ENCODE measurements at places on chromosomes 5 and 9.

DNA sequence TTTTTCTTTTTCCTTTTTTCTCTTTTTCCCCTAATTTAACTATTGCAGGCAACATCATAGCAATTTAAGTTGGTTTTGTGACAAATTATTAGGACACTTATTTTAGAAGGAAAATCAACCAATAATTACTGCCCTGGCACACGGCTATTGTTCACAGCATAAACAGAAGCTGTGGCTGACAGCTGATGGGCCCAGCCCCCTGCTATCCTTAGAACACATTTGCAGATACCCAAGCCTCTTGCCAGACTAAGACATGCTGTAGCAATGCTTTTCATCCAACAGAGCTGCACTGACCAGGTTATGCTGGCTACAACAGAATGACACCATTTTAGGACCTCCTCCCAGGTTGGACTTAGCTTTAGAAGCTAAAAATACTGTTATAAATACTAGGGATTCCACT is 852.7 kb upstream of the DMAC1 start:
- DNase-seq, result no peak

DNA sequence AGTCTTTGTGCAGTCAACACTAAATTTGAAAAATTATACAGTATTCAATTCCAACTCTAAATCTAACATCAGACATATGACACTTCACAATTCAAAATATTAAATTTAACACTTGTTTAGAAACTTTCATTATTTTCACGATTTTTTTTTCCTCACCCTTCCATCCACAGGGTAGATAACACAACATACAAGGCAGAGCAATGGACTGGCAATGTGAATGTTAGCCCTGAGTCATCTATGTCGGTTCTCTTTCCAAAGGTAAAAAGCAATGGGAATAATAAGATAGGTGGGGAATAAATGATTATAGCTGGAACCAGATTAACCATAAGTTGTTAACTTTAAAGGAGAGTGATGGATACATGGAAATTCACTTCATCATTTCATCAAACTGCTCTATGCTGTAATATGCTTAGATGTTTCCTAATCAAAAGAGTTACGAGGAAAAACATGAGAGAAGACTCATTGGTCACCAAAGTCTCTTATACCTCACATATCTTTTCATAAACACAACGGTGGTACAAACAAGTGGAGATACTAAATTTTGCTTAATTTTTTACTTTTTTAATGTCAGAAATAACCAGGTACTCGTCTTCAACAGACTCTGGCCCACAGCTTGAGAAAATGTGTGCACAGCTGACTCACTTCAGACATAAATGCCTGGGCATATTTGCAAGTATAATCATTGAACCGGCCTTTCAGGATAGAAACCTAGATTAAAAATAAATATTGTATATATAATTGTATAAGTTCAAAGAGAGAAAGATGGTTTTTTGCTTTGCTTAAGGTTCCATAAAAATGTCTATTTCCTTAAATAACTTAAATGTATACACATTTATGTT is 23.0 kb downstream of the RFX3 start:
- DNase-seq, result no peak

- DNase-seq, result no peak
Measured at GRCh38 chr5:66826696-66827095, 230.5 kb downstream of the MAST4 start.

- DNase-seq, result peak; percentile 26
Measured at GRCh38 chr5:54820346-54821134, 164.9 kb downstream of the ESM1 start.

- no peak for DNase-seq
Measured at GRCh38 chr5:168291964-168292785, 730 bp downstream of the WWC1 start.

GRCh38 chr5:139783436-139783965 is 12.1 kb upstream of the PSD2 start:
- no peak for DNase-seq

DNA sequence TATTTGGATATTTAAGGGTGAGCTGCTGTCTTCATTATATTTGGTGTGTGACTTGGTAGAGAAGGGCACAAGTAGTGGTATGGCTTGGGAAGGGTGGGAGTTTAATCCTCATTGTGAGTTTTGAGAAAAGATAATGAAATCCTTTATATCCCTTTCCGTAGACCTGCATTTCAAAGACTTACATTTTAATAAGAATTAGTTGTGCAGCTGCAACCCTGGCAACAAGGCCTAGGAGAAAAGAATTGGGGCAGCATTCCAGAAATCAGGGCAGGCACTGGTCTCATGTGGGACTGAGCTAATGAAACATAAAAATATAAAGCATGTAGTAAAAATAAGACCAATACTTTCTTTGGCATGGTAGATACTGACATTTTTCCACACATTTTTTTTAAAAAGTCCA is 60.5 kb downstream of the CDC42SE2 start:
- DNase-seq, result peak; percentile 35

- DNase-seq, result no peak
Measured at GRCh38 chr9:85515021-85515420, 226.7 kb downstream of the AGTPBP1 start.

DNA sequence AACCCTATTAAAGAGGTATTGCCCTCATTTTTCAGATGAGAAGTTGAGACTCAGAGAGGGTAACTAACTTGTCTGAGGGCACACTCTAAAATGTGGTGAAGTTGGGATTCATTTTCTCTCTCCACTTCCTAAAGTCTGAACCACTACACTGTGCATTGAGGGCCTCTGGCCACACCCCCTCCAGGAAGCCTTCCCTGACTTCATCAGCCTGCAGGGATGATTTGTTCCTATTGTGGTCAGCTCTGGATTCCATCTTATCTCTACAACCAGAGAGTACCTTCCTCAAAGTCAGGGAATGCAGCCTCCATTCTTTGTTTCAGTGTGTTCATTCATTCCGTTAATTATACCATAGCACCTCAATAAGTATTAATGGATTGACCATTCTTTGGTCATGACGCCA is 356.0 kb upstream of the PANK3 start:
- DNase-seq, result no peak

DNA sequence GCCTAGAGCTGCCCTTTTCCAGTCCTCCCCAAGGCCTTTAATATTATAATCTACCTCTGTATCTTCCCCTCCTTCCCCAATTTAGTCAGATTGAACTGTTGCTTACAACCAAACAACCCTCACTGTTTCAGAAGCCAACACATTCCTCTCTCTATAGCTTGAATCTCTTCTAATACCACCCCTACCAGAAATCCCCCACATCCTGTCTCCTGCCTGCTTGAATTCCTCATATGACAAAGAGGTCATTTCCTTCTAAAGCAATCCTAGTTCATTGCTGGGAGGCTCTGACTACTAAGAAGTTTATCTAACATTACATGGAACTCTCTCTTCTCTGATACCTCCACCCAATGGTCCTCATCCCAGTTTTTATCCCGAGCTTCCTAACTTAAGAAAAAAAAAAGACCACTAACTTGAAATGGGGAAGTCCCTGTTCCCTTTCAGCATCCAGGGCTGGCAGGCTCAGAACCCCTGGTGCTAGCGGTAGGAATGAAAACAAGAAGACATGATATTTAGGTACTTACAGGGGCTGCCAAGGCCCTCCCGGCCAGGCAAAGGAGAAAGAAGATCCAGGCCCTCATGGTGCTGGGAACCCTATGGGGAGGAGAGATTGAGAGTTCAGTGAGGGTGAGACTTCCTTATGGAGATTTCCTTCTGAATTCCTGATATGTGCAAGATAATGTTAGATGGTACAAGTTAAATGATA is 11.0 kb downstream of the SPARC start:
- DNase-seq, result peak; percentile 69

DNA sequence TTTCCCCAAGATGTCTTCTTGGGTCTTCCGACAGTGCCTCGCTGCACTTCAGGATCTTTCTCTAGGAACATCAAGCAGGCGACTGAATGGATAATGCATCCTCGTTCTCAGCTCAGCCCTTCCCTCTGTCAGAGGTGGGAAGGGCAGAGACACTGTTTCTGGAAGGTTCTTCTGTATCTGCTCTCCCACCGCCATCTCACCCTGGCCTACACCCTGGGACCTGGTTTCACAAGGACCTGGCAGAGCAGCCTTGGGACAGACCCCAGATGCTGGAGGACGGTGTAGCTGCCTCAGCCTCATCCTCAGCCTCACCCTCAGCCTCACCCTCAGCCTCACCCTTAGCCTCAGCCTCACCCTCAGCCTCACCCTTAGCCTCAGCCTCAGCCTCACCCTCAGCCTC is 18.5 kb downstream of the MRPL36 start:
- DNase-seq, result no peak

GRCh38 chr9:2227144-2227867 is 212.2 kb downstream of the SMARCA2 start:
- DNase-seq, result no peak

DNA sequence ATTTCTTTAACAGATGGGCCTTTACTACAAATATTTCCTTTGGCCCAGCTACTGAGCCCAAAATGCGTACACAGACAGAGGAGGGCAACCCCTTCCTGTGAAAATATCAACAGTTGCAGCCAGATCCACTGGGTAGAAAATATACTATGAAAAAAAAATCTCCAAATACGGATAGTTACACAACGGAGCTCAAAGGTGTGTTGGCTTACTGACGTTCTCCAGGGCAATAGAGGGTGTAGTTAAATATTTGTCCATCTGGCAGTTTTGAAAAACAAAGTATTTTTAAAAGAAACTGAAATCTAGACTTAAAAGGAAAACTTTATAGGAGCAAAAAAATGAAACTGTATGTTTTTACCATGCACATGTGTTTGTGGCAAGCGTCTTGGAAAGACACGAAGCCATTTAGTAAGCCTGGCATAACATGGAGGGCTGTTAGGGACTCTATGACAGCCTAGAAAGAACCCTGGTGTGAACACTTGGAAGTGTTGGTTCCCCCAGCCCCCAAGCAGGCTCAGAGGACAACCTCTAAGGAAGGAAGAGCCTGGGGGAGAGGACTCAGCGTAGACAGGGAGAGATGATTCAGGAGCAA is 157.8 kb upstream of the TRPM3 start:
- no peak for DNase-seq

GRCh38 chr5:173618927-173619519 is 2.6 kb upstream of the BOD1 start:
- peak; percentile 62 for DNase-seq

GRCh38 chr9:27353166-27353473 is 56.2 kb upstream of the EQTN start:
- no peak for DNase-seq

- DNase-seq, result no peak
Measured at GRCh38 chr5:180400416-180400815, 47.3 kb upstream of the GFPT2 start.

GRCh38 chr5:160657068-160657507 is 194.9 kb downstream of the ATP10B start:
- DNase-seq, result no peak

DNA sequence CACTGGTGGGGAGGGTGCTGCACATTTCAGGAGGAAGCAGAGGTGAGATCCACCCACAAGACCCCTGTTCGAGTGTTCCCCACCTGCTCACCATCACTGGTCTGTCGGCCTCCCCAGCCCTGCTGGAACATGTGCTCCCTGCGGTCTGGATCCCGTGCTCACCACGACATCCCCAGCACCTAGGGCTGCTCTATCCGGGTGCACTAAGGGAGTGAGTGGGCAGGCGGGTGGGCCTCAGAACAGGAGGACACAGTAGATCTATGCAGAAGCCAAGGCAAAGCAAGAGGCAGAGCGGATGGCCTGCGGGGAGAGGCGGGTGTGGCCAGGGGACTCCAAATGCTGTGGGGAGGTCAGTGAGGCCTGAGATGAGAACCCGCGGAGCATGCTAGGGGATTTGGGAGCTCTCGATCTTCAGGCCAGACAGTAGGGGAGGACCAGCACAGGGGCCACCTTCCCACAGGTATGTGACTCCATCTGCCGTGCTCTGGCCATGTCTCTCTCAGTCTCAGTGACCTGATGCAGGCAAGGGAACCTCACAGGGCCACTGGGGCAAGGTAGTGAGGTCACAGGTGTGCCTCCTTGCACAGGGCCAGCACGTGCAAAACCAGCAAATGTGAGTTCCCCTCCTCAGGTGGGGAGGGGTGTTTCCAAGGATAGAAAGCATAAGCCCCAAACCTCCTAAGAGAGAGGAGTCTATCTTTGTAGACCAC is 134.2 kb downstream of the ZNF354C start:
- DNase-seq, result no peak

- no peak for DNase-seq
Measured at GRCh38 chr5:130333089-130333488, 428.8 kb downstream of the CHSY3 start.

DNA sequence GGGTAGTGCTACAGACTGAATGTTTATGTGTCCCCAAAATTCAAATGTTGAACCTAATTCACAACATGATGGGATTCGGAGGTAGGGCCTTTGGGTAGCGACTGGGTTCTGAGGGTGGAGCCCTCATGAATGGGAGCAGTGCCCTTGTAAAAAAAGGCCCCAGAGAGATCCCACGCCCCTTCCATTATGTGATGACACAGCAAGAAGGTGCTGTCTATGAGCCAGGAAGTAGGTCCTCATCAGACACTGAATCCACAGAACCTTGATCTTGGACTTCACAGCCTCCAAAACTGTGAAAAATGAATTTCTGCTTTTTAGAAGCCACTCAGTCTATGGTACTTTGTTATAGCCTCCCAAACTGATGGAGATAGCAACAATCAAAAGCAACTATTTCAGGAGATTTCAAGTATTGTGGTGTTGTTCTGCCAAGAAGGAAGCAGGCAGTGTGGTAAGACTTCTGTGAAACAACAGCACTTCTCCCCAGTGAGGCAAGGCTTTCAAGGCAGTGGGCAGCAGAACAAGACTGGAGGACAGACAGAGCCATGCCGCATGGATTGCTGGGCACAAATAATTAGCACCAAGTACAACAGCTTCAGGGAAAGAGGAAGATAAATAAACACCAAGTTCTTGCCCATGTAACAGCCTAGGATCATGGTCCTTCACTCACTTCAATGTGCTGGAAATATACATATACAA is 76.1 kb downstream of the OR2K2 start:
- DNase-seq, result no peak

GRCh38 chr5:144308906-144309670 is 138.4 kb downstream of the KCTD16 start:
- DNase-seq, result peak; percentile 3

DNA sequence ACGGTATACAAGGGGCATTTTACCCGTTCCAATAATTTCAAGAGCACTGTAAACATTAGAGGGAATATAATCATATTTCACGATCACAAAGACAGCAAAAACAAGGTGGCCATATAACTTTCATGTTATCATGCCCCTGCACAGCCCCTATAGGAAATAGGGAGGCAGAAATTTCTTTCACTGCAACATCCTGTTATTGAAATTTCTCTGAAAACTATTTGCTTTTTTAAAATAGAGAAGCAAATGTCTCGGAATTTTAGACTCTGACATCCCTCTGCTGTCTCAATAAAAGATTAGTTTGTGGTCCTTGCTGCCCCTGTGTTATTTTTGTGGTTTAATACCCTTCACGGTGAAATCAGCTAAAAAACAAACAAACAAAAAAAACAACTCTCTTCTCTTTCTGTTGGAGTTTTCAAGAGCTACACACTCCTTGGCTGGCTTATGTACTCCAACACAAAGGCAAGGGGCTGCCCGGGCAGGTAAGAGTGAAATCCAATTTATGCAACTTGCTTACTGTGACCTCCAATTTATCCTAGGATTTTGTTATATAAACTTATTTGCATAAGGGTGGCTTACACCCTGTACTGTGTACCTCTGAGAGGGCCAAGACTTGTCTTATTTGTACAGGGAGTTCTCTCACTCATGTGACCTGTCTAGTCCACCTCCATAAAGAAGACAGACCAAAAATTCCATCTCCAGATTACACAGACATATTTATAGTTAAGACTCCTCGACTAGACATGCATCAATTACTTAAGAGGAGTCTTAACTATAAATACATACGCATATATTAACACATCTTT is 223.6 kb downstream of the MLLT3 start:
- no peak for DNase-seq

GRCh38 chr5:152061095-152061494 is 136.4 kb upstream of the GLRA1 start:
- no peak for DNase-seq
